ENCODE measurements at places on chromosomes 3 and 15.
A peak's percentile ranks its signal among the peaks of the same experiment; 100 is the strongest.

GRCh38 chr3:86801921-86802320, 189.0 kb downstream of the VGLL3 start:
- DNase-seq: no peak

GRCh38 chr15:48624700-48625099, 20.8 kb downstream of the FBN1 start:
- DNase-seq: no peak

GRCh38 chr3:43884581-43884980, 193.8 kb downstream of the ABHD5 start:
- no peak for DNase-seq

DNA sequence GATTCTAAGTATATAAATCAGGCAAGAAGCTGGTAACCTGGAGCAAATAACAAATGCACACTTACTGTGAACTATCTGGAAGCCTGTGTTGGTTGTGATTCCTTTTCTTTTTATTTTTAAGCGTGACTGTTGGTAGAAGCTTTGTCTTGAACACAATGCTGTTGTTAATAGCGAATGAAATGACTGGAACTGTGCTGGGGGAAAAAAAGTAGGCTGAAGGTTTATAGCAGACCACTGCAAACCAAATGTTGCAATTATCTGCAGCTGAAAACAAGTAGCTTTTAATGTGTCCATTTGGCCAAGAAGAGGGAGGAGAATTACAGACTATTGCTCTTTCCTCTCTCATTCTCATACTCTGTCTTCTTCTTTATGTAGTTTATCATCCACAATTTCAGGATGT, 184.5 kb upstream of the DNAJC19 start:
- DNase-seq: no peak

DNA sequence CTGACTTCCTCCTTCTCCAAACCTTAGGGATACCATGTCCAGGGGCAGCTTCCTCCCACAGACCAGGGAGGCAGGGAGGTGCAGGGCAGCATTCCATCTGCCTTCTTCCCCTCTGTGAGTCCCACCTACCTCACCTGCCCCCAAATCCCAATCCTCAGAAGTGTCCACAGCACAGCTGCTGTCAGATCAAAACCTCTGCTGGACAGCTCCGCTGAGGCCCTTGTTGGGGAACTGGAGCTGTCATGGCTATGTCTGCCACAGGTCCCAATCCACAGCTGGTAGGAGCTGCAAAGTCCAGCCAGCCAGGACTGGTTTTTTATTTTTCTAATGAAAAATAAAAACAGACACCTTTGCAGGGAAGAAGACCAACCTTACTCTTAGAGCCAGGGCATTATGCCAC, 40.7 kb upstream of the TBC1D21 start:
- no peak for DNase-seq

- DNase-seq: no peak
Measured at GRCh38 chr3:148625095-148625736, 72.5 kb upstream of the AGTR1 start.

DNA sequence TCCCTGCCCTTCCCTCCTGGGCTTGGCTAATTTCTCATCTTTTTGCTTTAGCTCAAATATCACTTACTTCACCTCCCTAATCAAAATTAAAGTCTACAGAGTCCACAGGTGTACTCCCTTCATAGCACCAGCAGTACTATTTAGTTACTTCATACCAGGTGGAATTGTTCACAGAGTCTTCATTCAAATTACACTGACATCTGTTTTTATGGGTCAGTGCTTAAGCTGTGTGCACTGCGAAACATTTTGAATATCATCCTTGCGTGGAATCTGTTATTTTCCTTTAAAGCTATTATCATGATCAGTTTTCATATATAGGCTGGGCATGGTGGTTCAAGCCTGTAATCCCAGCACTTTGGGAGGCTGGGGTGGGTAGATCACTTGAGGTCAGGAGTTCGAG, 2.7 kb upstream of the SERF2 start:
- peak; percentile 93 for DNase-seq

DNA sequence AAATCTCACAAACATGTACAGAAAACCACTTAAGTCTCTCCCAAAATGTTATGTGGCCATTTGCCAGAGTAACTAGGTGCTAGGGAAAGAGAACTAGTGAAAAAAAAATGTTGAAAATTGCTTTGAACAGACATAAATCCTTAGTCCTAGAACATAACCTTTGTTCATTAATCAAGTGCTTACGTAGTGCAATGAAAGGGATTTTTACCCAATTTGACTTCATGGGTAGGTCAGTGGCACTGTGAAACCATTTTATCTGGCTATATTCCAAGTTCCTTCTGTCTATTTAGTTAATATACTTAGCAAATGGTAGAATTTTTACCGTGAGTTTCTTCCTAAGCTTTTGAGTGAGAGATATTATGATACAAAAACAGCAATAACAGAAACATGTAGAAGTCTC, 209.4 kb downstream of the DIPK2A start:
- DNase-seq: no peak

DNA sequence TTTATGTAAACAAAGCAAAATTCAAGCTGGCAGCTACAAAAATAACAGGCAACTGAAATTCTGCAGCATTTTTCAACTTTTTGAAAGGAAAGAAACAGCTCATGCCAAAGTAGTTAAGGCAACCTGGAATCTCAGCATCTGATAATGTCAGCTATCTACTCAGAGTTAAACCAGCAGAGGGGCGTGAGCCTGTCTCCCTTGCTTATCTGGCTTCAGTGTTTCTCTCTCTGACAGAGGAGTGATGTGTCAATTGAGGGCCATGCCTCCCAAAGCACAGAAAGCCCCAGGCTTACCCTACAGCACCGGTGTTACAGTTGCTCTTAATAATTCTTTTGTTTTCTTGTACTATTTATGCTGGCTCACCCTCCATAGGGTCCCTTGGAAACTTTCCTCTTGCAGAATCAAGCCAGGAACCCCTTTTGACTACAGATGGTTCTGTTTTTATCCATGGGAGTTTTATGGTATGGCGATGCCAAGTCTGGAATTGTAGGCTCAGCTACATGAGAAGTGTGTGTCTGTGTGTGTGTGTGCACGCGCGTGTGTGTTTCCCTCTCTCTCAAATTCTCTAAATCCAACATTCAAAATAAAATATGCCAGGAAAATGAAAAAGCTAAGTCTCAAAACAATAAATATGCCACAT, 7.3 kb downstream of the TMEM212 start:
- DNase-seq: no peak

GRCh38 chr15:101560722-101561583, 71.4 kb upstream of the PCSK6 start:
- DNase-seq: no peak

GRCh38 chr3:134511500-134511899, 25.6 kb downstream of the CEP63 start:
- DNase-seq: no peak

GRCh38 chr3:65449841-65450428, 588.8 kb downstream of the MAGI1 start:
- no peak for DNase-seq

- no peak for DNase-seq
Measured at GRCh38 chr3:4751502-4752101, 227.6 kb upstream of the BHLHE40 start.

DNA sequence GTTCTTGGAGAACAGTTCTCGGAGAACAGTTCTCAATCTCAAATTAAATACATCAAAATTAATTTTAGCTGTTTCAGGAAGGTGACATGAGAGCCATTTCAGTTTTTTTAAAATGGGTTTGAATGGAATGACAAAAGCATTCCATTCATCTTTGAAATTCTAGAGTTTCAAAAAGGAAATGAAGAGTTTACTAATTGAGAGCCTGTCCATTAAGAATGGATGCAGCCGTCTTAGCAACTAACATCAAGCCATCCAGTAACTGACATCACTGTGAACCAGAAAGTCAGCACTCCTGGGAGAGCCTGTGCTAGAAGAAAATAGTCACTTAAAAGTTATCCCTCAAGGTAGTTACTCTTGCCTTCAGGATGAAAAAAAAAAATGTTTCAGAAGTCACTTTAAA, 47.0 kb upstream of the FSTL1 start:
- no peak for DNase-seq

- DNase-seq: no peak
Measured at GRCh38 chr3:8638994-8639658, 5.5 kb downstream of the SSUH2 start.

GRCh38 chr3:152554980-152555379, 280.0 kb upstream of the P2RY1 start:
- no peak for DNase-seq

GRCh38 chr3:195182470-195182795, 88.5 kb downstream of the XXYLT1 start:
- DNase-seq: no peak
